ENCODE measurements at places on chromosomes 6 and 20.

DNA sequence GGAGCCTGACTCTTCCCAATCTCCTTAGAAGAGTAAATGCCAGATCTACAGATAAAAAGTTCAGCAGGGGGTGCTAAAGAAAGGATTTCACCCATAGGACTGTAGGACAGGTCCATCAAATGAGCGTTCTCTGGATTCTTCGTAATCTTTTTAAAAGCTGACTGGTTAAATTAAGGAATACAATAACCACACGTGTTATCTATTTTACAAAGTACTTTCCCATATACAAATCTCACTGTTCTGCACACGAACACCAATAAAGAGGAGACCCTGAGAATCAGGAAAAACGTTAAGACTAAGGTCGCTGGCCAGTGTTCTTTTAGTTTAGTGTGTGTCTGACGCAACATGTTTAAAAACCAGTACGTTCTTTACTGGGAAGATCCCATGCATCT is 542 bp downstream of the TUBE1 start:
- peak; percentile 50 for DNase-seq

DNA sequence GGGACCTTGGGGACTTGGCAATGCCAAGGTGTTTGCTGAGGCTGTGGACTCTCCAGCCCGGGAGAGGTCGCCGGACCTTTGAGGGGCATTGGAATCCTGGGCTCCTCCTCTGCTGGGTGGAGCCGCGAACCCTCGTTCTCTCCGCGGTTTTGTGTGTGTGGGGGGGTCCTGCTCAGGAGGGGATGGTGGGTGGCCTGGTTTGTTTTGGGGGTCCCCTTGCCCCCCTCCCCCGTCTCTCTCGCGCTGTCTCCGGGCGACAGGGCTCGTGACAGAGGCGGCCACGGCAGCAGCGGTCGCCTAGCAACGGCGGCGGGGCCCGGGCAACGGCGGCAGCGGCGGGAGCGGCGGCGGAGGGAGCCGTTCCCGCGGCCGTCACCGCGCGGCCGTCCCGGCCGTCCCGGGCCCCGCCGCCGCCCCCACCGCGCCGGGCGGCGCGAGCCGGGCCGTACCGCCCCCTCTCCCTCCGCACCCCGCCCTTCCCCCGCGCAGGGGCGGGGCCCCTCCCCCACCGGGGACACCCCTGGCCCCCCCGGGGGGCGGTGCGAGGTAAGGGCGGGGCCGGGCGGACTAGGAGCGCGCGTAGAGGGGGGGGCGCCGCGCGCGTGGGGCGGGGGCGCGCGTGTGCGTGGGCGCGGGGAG is 7.8 kb downstream of the SYNGAP1 start:
- peak; percentile 42 for DNase-seq

DNA sequence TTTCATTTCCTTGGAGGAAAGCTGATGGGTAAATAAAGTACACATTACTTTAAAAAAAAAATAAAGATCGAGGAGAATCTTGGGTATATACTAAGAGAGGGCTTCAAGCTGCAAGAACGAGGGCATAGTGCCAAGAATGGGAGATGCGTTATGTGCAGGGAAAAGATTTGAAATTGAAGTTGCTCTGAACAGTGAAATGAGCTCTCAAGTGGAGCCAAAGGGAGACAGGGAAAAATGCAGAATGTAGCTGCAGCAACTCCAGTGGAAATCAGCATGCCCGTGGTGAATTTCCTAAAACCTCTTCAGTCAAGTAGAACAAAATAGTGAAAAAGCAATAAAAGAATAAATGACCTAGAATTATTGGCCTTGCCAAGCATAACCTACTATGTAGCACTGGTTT is 11.4 kb upstream of the COL9A1 start:
- DNase-seq, result no peak

DNA sequence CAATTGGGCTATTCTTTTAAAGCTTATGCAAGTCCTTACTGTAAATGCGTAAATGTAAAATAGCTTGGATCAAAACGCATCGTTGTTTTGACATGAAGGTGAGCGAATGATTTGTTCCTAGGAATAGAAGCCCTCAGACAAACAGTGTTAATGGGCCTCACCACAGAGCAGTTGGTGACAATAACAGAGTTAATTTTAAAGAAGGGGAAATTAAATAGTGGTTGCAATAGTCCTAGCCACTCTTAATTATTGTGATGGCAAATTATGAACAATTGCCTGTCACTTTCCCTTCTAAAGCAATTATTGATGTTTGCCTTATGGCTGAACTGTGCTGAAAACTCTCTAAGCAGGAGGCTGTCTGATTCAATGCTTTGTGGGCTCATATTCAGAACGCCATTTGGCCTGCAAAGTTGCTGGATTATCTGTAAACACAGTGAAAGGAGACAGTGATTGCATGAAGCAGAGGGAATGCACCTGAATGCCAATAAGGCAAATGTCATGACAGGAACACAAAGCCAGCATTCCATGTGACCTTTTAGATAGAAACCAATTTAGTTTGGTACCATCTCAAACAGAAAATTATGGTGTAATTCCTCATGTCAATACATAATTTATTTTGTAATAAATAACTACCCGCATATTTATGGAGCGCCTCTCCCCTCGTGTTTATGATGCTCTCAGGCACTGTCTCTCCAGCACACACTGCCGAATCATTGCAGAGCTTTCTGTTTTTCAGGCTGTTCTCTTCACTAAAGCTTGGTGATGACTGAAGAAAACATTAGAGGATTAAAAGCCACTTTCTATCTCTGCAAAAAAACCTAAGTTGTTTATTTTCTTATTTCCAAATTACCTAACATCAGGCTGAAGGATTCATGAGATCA is 387.5 kb downstream of the HACE1 start:
- no peak for DNase-seq

DNA sequence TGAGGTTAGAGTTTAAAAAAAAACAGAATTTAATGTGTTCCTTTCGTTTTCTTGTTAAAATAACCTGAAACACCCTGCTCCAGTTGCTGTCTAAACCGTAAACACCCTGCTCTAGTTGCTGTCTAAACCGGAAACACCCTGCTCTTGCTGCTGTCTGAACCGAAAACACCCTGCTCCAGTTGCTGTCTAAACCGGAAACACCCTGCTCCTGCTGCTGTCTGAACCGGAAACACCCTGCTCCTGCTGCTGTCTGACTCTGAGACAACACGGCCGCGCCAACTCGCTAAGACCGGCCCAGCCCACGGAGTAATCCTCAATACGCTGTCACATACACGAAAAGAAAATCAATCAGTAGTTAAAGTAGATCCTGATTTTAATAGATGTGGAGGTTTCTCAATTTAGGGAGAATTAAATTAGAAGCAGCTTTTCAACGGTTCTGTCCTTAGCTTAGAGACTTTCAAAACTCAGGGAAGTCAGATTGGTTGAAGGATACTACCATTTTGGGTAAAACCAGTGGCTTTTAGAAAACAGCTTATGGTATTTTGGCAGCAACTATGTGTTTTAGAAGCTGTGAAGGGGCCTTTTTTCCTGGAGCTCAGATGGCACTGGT is 98.3 kb downstream of the RAMACL start:
- no peak for DNase-seq

DNA sequence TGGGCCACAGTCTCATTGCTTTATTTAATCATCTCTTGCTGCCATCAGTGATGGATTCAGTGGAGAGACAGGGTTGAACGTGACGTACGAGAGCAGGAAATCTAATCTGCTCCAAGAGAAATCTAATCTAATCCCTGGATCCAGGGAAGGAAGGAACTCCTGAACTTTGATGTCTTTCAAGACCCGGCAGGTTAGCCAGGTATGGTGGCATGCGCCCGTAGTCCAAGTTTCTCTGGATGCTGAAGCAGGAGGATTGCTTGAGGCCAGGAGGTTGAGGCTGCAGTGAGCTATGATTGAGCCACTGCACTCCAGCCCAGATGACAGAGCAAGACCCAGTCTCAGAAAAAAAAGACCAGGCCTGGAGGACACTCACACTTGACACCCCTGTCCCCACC is 11.4 kb upstream of the PGC start:
- DNase-seq, result no peak

DNA sequence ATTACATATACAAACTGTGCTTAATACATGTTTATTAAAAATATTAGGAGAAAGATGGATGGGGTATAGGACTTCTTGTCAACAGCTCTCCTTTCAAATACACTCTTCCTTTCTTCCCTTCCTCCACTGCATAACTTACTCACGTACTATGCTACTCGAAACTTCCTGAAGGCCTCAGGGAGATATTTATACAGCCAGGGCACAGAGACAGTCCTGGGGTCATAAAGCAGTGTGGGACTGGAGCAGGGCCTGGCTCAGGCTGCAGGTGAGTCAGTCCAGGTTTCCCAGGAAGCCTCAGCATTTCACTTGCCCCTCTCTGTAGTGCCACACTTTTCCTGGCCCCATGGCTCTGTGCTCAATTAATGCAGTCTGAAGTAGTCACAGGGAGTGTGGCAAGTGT is 157.0 kb downstream of the UBE3D start:
- no peak for DNase-seq

DNA sequence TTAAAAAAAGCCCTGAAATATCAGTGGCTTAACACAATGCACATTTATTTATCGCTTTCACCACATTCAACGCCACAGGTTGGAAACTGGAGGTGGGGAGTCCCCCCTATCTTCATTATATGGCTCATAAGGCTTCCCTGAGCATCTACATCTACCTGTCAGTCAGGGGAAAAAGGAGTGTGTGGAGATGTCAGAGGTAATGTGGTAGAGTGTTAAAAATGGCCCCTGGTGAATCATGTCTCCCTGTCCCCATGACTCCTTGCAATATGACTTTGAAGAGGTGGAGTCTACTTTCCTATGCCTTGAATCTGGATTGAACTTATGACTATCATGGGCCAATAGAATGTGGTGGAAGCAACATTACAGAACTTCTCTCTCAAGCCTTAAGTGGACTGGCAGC is 65.5 kb upstream of the BTBD3 start:
- no peak for DNase-seq
